Stimulated activated memory B cell treated with anti-CD40 and anti-IgM and Interleukin-4, amounts not matched to agents 10 μg/mL and 1 μg/mL and 100 μg/mL, for 72 hours (primary cell): ENCODE measurements at places on chromosomes 4 and X.

DNA sequence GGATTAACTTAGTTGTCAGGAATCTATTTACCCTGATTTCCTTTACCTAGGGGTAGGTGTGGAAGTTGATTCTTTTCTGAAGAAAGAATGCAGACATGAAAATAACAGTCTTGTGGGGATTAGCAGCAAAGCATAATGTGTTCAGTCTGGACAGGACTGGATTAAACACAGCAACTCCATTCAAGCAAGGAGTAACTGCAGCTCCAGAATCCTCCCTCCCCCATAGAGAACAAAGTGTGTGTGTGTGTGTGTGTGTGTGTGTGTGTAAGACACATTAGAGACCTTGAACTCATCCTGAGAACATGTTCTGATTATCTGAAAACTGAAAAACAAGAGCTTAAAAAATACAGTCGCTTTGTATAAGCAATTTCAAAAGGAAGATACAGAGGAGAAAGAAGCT, 9.3 kb downstream of the C4orf54 start:
- H3K36me3 ChIP-seq, result no peaks in the 10 kb centered on the region
- H3K27me3 ChIP-seq, result peaks cover 10% of the 10 kb centered on the region
- no peak overlapping the region for H3K4me3 ChIP-seq
- no peaks in the 10 kb centered on the region for H3K4me1 ChIP-seq

- H3K27ac ChIP-seq, result no peak overlapping the region
- no peak for ATAC-seq
- H3K36me3 ChIP-seq, result no peaks in the 10 kb centered on the region
- no peaks in the 10 kb centered on the region for H3K27me3 ChIP-seq
Observed at GRCh38 chr4:62930884-62931283, 1478.4 kb downstream of the TECRL start.

DNA sequence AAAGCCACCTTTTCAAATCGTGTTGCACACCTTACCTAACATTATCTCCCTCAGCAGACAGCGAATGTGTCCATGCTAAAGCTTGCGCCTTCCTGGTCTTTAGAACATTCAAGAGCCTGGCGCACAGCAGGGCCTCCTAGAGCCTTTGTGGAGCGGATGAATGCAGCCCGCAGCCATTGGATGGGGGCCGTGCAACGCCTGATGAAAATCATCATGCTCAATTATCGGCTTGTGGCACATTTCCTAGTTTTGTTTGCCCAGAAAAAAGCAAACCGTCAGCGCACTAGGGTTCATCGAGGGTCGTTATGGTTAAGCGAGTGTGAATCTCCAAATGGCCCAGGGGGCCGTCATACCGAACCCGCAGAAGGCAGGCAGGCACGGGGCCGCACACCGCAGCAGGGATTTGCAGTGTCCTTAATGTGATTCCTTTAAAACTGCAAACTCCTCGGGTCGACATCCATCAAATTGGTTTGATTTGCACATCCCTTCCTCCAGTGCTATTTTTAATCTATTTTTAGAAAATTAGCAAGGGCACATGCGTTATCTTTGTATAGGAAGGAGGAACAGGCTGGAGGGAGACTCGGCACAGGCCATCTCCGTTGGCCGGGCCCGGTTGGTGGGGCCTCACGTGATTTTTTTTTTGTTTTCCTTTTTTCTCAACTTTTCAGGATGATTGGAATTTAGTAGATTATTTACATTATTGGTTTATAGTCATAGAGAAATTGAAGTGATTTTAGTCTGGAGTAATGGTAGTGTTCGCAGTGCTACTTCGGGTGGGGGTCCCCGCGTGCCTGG, 53.1 kb downstream of the ABLIM2 start:
- ATAC-seq, result no peak
- no peak overlapping the region for H3K4me3 ChIP-seq
- H3K36me3 ChIP-seq, result peaks cover 25% of the 10 kb centered on the region
- H3K4me1 ChIP-seq, result no peaks in the 10 kb centered on the region

DNA sequence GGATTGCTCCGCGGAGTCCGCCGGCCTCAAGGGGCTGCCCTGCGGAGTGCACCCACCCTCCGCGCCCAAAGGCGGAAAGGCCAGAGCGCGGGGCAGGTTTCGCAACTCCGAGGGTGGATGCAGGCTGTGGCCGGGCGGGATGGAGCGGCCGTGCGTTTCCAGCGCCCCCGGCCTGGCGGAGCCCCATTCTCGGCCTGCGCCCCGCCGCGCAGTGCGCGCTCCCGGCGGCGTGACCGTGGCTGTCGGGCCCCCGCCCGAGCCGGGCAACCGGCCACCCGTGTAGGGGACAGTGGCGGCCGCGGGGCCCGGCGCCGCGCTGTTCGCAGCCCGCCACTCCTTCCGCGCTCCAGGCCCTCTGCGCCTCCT, 331 bp downstream of the SETD7 start:
- peak overlapping the region; percentile 97 for H3K4me3 ChIP-seq
- H3K27me3 ChIP-seq, result no peaks in the 10 kb centered on the region
- H3K36me3 ChIP-seq, result no peaks in the 10 kb centered on the region
- peak overlapping the region; percentile 89 for H3K27ac ChIP-seq

DNA sequence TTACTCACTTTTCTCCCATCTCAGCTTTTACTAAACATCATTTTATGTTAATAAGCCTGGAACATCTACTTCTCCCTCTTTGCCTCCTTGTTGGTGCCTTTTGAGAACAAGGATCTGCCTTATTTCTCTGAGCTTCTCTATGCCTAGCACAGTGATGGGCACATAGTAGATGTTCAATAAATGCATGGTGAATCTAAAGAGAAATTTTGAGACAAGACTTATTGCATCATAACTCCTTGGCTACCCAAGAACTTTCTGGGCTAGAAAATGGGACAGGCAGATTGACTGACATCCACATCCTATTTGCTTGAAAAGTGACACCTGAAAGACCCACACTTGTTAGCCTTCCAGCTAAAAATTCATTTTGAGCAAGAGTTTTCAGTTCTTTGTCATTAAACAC, 87.2 kb upstream of the TFDP3 start:
- ATAC-seq, result no peak
- no peaks in the 10 kb centered on the region for H3K36me3 ChIP-seq
- H3K4me1 ChIP-seq, result no peaks in the 10 kb centered on the region
- no peak overlapping the region for H3K27ac ChIP-seq
- no peak overlapping the region for H3K4me3 ChIP-seq
- no peaks in the 10 kb centered on the region for H3K27me3 ChIP-seq

DNA sequence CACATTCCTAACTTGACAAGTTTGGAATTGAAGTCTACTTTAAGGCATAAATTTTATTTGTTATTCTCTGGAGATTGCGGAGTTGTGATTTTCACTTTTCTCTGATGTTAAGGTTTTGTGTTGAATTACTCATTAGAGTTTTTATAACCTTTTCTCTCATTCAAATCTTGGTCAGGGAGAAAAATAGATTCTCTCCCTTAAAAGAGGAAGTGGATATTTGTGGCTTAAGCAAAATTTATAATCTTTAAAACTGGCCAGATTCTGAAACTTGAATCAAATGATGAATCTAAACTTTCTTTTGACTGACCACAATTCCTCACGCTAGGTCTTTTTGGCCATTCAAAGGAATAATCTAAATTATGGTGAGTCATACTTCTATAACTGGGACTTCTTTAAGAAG, 361.4 kb downstream of the TEX13C start:
- ATAC-seq, result peak; percentile 55
- no peak overlapping the region for H3K4me3 ChIP-seq
- H3K27me3 ChIP-seq, result no peaks in the 10 kb centered on the region
- H3K27ac ChIP-seq, result peak overlapping the region; percentile 70
- peaks cover 16% of the 10 kb centered on the region for H3K4me1 ChIP-seq

DNA sequence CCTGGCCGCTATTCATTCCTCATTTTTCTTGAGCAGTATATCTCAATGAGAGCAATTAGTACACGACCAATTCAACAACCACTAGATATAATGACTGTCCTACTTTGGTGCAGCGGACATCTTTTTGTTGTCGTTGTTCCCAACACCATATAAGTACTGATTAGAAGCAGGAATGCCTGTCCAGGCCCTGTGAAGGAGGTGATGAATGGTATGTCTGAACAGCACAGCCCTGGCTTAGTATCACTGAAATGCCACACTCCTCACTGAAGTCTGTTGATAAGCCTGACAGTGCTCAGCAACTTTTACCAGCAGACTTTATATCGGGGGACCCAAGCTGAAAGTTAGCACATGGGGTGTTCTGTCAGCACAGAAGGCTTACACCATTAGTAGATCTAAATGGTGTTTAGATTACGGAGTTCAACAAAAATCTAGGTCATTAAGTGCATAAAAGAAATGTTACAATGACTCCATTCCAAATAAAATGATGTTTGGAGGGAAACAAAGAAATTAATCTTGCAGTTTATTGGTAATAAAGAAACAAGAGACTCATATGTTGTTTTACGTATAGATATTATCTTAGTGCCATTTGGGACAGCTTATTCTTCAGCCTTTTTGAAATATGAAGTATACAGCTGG, 228.3 kb upstream of the TTC29 start:
- H3K27me3 ChIP-seq, result peaks cover 13% of the 10 kb centered on the region
- H3K4me1 ChIP-seq, result no peaks in the 10 kb centered on the region
- H3K36me3 ChIP-seq, result no peaks in the 10 kb centered on the region
- no peak overlapping the region for H3K4me3 ChIP-seq
